CD4-positive, alpha-beta T cell treated with Interleukin-17A for 4 hours (primary cell): ENCODE measurements at places on chromosomes 12 and 14.

GRCh38 chr12:118371321-118372282 lies 1.1 kb downstream of the TAOK3 start:
- peak; percentile 17 for DNase-seq

DNA sequence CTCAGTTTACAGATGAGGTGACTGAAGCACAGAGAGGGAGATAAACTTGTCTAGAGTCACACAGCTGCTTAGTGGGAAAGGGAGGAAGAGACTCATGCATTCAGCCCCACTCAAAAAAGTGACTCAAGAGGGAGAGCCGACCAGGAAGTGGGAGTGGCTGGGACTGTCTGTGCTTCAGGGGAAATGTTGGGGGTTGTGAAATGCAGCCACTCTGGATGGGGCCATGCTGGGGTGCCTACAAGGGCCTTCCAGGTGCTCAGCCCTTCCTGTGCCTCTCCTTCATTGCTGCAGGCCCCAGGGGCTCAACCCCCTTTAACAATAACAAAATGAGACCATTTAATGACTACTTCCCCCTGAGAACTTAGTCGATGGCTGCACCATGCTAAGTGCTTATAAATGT lies 41.8 kb downstream of the CACNA1C start:
- DNase-seq = no peak

DNA sequence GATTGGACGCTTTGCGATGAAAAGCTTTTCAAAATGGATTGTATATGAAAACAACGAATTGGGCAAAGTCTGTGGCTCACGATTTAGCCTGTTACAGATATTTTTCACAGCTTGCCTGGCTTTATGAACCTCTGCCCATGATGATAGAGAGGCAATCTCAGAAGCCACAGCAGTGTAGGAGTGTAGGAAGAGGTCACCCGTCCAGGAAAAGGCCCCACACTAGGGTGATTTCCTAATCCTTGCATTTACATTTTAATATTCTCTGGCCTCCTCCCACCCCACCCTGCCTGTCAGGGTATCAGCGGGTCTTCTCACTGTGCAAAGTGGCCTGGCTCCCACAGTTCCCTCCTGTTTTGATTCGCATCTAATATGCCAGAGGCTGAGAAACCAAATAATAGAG lies 81.8 kb upstream of the FOXN3 start:
- no peak for DNase-seq

DNA sequence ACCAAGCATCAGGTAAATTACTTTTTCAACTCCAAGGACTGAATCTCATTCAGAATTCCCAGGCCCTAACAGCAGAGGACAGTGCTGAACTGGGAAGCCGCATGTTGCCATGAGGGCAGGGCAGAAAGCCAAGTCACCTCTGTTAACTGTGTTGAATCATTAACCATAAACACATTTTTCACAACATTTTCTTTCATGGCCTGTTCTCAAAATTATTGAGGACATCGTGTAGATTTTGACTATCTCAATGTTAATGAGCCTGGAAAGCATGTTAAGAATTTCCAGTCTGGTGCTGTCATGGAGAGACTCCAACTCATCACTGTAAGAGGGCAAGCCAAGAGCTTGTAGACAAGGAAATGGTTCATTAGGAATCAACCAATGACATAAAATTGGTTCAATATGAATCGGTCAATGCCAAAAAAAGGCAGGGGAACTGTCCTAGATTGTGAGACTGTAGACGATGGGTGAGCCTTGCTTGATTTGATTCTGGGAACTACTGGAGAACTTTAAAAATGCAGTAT lies 33.7 kb downstream of the CPM start:
- DNase-seq = no peak

DNA sequence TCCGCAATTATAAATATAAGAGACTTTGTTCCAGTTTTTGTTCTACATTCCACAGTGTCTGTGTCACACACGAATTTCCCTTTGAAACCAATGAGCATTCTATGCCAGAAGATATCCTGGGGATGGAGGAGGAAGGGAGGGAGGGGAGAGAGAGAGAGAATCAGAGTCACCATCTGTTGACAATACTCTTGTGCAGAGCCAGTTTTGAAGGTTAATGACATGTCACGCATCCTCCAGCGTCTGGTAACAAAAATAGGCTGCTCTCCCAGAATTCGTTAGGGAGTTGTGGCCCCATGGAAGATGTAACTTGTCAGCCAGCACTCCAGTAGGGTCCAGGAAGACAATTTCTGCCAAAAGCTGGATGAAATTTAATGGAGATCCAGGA lies 213.5 kb upstream of the KRR1 start:
- no peak for DNase-seq

- no peak for DNase-seq
Observed at GRCh38 chr12:116881325-116881876, at the start of gene HRK. Gene HRK, minus strand, starts transcription at chr12:116881441. Its CDS starts 134 bp downstream, at chr12:116881307.

DNA sequence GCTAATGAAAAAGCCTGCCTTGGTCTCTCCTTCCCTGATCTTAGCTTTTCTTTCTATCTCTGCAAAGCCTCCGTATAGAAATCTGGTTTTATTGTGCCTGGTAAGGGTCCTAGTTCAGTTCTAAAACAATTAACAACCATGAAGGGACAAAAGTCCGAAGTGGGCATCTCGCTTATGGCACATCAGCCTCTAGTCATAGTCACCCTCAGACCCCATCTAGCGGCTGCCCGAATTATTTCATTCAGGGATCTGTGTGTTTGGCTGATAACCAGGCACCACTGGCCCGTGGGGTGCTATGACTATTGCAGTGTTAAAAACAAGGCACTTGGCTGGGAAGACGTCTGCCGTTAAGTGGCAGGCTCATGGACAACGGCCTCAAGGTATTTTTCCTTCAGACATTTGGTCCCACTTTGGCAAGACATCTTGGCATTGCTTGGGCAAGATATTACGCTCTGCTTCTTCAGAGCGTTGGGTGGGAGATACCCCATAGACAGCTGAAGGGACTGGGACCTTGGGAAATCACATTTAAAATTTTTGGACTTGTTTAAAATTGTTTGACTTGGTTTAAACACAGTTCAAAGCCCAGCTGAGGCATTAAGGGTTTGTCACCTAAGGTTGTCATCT lies 87.1 kb downstream of the SINHCAF start:
- peak; percentile 53 for DNase-seq

DNA sequence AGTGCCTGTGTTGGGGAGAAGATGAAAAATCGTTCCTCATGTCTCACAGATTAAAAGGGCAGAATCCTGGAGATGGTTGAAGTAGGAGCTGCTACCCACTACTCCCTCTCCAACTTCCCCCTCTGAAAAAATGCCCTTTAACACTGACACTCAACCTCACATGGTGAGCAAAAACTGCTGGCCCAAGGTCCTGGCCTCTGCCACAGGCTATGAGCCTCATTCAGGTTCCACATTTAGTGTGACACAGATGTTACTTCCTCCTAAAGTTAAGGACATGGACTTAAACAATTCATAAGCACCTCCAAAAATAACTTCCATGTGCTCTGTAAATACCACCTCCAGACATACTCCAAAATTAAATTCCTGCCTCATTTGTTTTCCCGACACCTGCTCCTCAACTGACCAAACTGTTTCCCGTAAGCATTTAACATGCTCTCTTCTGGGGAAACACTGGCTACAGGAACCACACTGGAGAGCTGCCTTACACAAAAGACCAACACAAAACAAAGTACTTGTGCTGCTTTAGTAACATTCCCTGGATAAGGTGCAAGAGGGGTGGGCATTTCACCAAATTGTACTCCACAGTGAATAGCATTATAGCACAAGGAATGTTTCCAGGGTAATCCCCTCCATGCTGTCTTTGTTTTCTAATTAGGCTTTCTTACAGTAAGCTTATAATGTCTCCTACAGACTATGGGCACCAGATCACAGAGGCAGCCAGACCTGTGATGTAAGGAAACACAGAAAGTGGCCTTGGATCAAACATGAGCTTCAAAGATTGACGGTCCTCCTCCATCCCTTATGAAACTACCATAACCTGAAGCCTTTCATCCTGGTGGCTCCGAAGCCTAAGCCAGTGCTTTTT lies 57.0 kb downstream of the PHLDA1 start:
- DNase-seq = no peak

DNA sequence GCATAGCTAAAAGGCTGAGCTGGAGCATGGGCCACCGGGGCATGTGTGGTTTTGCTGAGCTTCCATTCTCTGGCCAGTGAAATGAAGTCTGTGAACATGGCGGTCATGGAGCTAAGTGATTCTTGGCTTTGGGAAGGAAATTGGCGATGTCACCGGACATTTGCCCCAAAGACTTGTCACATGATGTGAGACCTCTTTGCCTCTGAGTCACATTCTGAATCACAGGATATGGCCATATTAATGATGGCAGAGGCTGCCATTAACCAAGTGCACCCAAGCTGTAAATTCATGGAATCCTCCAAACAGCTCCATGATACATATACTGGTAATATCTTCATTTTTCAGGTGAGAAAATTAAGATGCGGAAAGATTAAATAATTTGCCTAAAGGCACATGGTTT lies 27.4 kb upstream of the BATF start:
- DNase-seq = no peak

- no peak for DNase-seq
Observed at GRCh38 chr14:62017651-62018230, 255.5 kb downstream of the SNAPC1 start.

GRCh38 chr12:65492998-65493912 lies 214.8 kb downstream of the MSRB3 start:
- DNase-seq = no peak

- no peak for DNase-seq
Observed at GRCh38 chr12:39892146-39892545, 213.7 kb downstream of the SLC2A13 start.

- DNase-seq = no peak
Observed at GRCh38 chr12:59977779-59978178, 381.9 kb downstream of the SLC16A7 start.

GRCh38 chr12:6084261-6084968 lies 40.1 kb downstream of the VWF start:
- DNase-seq = no peak

GRCh38 chr12:7113389-7113871 lies 4.4 kb upstream of the C1RL start:
- DNase-seq = peak; percentile 51

DNA sequence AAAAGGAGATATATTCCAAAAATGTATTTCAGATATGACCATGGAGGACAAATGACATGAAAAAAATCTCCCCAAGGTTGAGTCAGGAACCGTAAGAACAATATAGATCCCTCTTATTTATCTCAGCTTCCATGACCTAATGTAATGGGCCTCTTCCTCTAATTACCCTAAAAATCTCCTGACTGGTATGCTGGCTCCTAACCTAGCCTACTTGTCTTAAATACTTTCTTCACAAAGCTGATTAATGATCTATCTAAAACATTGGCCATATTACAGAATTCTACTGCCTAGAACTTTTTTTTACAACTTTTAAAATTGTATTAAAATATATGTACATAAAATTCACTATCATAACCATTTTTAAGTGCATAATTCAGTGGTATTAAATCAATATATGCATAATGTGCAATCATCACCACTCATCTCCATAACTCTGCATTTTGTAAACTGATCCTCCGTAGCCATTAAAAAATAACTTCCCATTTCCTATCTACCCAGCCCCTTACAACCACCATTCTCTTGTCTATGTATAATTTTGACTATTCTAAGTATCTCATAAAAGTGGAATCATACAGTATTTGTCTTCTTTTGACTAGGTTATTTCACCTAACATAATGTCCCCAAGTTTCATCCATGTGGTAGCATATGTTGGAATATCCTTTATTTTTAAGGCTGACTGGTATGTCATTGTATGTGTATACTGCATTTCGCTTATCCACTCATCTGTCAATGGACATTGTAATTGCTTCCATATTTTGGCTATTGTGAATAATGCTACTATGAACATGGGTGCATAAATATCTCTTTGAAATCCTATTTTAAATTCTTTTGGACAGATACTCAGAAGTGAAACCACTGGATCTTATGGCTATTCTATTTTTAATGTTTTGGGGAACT lies 464.6 kb downstream of the ADAMTS20 start:
- no peak for DNase-seq

GRCh38 chr14:89093083-89093730 lies 268.8 kb downstream of the TTC8 start:
- no peak for DNase-seq

GRCh38 chr12:29234965-29235626 lies 86.0 kb downstream of the FAR2 start:
- no peak for DNase-seq

GRCh38 chr14:76929927-76930326 lies 98.6 kb downstream of the IRF2BPL start:
- DNase-seq = peak; percentile 80

DNA sequence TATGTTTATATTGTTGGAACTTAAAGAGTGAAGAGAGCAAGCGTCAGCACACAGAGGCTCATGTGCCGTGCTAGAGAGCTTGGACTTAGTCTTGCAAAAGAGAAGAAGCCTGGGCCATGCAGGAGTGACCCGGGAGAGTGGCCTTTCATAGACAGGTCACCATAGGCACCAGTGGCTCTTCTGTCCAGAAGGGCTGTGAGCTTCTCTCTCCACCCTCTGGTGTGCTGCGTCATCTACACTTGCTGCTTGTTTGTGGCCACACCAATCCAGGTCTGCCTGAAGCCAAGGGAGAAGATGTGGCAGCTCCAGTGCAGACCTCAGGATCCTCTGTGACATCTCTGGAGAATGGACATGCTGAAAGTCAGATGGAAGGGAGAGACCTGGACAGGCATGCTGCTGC lies 74.4 kb downstream of the NTF3 start:
- DNase-seq = no peak

- DNase-seq = no peak
Observed at GRCh38 chr12:116803013-116803736, 65.1 kb downstream of the RNFT2 start.

GRCh38 chr14:104550861-104551728 lies 28.5 kb upstream of the C14orf180 start:
- DNase-seq = no peak

DNA sequence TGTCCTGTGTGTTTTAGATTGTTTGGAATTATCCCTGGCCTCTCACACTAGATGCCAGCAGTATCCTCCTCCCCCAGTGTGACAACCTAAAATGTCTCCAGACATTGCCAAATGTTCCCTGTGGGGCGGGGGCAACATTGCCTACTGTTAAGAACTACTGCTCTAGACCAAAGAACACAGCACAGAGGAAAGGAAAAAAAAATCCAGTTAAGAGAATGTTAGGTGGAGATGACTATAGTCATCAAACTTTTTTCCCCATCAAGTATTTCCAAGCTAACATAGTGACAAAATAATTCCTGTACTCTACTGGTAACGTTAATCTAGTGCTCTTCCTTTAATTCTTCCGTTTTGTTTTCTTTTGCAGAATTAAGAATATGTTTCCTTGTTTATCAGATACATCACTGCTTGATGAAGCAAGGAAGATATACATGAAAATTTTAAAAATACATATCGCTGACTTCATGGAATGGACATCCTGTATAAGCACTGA lies 3.5 kb downstream of the CDKN1B start:
- DNase-seq = no peak

- DNase-seq = no peak
Observed at GRCh38 chr14:104931771-104932675, 7.3 kb downstream of the PLD4 start.

- no peak for DNase-seq
Observed at GRCh38 chr14:93712079-93712837, 76.0 kb downstream of the PRIMA1 start.

DNA sequence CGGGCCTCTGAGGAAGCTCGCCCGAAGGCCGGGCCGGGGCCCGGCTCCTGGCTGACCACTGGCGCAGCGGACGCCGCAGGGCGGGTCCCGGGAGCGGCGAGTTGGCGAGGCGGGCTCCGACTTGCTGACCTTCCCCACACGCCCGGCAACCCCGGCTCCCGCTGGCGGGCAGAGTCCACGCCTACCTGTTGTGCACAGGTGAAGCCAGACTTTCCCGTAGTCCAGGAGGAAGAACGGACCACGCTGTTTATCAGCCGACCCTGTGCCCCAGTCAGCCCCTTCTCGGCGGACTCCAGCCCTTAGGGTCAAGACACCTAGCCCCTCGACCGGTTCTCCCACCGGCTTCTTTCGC lies 407 bp downstream of the HEATR5A start:
- peak; percentile 39 for DNase-seq
